DMS53 (cell line): ENCODE measurements at places on chromosomes 3 and 15.

- peak; percentile 94 for DNase-seq
These were observed 46.9 kb upstream of the NEDD4 start for GRCh38 chr15:56040081-56041035.

DNA sequence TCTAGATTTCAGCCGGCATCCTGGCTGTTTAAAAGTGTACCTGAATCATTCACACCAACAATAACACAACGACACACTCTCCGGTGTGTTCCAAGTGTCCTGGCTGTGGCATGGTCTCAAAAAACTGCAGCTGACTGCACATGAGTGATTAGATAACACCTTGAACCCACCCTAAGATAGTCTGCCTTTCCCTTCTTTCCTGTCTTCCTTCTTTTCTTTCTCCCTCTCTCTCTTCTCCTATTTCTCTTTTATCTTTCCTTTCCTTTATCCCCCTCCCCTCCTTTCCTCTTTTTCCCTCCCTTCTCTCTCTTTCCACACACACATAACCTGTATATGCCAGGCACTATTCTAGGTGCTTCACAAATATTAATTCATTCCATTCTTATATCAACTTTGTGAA, 1.2 kb upstream of the FAH start:
- DNase-seq = no peak

- no peak for DNase-seq
These were observed 228.1 kb downstream of the ADAMTS9 start for GRCh38 chr3:64459711-64460110.

GRCh38 chr3:97293596-97294131, 470.9 kb upstream of the ARL6 start:
- no peak for DNase-seq

DNA sequence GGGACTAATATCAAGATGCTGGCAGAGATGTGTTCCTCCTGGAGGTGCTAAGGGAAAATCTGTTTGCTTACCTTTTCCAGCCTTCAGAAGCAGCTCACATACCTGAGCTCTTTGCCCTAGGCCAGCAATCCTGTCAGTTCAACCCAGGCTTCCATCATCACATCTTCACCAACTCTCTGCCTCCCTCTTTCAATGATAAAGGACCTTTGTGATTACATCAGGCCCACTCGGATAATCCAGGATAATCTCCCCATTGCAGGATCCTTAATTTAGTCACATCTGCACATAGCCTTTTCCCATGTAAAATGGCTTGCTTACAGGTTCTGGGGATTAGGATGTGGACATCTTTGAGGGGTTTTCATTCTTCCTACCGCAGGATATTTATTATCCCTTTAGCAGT, 58.3 kb downstream of the NSUN3 start:
- DNase-seq = no peak

DNA sequence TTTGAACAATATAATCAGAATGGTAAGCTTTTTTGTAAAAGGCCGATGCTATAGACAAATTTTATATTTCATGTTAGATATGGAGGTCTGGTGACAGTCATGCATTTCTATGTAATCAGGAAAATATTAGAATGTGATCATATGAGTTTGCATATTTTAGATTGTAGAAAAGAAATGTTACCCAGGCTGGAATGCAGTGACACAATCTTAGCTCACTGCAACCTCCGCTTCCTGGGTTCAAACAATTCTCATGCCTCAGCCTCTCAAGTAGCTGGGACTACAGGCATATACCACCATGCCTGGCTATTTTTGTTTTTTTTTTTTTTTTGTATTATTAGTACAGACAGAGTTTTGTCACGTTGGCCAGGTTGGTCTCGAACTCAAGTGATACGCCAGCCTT, 152.0 kb downstream of the LMLN start:
- DNase-seq = no peak

- DNase-seq = no peak
These were observed 519.7 kb upstream of the RGMA start for GRCh38 chr15:93608643-93609148.

DNA sequence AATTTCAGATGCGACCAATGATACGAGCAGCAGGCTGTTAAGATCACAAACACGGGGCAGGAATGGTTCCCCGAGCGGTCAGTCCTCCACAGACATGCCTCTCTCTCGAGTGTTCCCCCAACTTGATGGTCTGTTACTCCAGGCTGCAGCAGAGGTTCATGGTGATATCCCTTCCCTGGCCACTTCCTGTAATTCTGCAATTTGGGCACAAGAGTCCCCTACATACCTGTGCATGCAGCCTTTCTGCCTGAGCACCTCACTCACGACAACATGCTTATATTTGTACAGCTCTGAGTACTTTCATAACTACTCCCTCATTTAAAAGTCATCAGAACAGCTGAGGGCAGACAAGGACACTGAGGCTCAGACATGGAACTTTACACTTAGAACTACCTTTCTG, 408.1 kb upstream of the NR2F2 start:
- no peak for DNase-seq
